ENCODE measurements at places on chromosomes 16 and 17.

- DNase-seq, result no peak
Observed at GRCh38 chr16:48811478-48811877, 201.5 kb upstream of the N4BP1 start.

DNA sequence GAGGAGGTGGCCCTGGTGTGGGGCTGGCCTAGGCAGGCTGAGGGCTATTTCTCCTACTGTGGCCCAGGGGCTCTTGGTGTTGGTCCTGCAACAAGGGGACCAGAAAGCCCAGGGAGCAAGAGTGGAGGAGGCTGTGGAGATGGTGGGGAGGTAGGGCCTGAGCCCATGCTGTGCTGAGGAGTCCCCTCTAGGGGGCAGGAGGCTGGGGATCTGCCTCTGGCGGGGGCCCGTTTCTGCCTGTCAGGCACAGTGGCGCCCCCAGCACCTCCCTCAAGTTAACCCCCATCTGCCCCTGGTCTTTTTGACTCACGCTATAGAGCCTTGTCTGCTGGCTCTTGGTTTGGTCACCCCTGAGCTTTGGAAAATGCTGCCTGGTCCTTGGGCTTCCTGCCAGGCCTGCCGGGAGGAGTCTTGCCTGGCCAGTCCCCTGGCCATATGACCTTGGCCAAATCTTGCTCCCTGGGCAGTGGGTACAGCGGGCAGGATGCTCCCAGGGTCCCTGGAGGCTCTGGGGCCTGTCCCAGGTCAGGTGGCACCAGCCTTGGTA is 5.9 kb downstream of the BAIAP2 start:
- DNase-seq, result no peak

DNA sequence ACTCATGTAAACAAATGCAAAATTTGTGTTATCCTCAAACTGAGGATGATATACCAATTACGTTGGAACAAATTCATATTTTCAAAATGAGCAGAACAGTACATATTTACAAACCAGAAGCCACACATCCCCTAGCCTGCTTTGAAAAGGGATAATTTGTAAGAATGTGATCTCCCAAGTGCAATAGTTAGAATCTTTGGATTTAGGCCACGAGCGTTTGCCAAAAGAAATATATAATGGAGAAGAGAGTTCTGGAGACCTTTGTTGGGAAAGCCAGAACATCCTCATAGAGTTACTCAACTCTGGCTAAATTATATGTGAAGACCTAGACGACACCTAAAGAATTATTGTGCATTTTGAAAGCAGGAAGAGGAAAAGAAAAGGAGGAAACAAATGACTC is 449.3 kb downstream of the KCNJ2 start:
- no peak for DNase-seq

DNA sequence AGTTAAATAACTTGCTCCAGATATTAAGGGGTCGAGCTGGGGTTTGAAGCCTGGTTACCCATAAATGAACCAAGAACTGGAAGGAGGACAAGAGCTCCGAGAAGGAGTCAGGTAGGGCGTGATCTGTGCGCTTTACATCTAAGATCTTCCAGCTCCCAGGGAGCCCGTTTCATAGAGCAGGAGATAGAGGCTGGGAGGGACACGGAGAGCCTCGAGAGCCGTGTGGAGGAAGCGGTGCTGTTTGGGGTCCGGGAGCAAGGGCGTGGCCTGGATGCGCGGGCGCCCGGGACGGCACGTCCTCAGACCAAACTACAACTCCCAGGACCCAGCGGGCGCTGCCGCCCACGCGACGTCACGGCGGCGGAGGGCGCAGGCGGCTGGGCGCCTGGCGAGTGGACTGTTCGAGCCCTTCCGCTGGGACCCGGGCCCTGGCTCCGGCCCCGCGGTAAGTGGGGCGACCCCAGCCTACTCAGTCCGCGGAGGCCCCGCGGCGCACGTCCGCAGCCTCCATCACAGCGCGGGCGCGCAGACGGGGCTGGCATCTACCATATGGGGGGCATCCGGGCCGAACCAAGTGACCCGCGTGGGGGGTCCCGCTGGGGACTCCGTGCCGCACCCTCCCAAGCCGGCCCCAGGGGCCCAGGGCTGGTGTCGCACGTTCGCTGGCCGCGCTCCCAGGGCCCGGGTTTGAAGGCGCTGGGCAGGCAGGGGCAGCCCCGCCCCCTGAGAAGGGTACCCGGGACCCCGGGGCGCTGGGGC is at the start of gene BCKDK:
Gene BCKDK (plus strand): TSS at position 352 of the 759 bp plus-strand sequence. CDS start 838 bp downstream, outside the sequence.
- peak; percentile 48 for DNase-seq

DNA sequence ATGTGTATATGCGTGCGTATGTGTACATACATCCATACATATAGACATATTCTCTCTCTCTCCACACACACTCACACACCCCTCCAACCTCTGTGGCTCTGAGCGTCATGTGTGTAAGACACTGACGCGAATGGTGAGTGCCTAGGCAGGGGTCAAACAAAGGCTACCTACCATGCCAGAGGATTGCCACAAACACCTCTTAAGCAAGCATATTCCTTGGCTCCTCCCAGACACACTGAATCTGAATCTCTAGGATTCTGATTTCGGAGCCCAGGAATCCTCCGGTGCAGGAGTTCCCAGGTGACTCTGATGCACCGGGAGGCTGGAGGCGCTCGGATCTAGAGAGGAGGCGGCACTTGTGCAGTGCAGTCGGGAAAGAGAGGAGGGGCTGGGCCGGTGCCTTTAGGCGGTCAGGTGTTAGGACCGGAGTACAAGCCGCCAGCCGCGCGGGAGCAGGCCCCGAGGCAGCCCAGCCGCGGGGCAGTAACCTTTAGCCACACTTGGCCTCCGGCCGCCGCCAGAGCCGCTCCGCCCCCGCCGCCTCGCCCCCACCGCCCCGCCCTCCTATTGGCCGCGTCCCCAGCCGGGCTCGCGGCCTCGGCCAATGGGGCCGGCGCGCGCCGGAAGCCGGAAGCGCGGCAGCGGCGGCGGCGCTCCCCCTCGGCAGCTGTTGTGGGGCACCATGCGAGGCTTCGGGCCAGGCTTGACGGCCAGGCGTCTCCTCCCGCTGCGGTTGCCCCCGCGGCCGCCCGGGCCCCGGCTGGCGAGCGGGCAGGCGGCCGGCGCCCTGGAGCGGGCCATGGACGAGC is at the start of gene MLYCD:
Gene MLYCD (plus strand): TSS at position 653 of the 809 bp plus-strand sequence. CDS start 30 bp downstream, at position 683.
- peak; percentile 50 for DNase-seq

DNA sequence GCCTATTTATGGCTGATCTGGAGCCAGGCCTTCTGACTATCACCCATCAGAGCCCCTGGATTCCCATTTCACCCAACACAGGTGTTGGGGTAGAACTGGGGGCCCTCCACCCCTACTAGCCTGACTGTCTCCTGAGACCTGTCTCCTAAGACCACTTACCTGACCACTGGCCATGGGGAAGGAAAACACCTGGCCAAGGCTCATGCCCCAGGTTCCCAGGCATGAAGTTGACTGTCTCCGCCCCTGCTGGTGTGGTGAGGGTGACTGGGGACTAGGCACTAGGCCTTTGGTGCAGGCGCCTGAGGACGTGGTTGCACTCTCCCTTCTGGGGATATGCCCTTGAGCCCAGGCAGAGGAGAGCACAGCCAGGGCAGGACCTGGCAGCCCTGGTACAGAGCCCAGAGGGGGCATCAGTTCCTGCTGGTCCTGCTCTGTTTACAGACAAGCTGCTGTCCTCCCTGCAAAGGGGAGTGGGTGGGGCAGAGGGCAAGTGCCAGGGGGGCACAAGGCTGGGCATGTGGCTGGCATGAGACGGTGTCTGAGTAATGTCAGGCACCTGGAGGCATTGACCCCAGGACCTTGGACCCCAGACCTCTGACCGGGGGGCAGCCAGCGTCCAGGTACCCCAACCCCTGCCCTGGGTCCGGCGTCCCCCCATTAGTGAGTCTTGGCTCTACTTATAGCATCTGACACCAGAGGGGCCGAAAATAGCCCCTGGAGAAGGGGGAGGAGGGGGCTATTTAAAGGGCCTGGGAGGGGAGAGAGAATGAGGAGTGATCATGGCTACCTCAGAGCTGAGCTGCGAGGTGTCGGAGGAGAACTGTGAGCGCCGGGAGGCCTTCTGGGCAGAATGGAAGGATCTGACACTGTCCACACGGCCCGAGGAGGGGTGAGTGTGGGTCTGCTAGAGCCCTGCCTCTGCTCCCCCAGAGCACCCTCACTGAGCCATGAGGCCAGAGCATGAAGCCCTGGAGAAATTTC is at the start of gene TCAP:
Gene TCAP (plus strand): TSS at position 769 of the 981 bp plus-strand sequence. CDS start 11 bp downstream, at position 780.
- DNase-seq, result no peak

- DNase-seq, result no peak
Observed at GRCh38 chr16:79758615-79759346, 158.2 kb upstream of the MAF start.

GRCh38 chr17:76612977-76613851 is 27.6 kb upstream of the ST6GALNAC2 start:
- DNase-seq, result no peak

- no peak for DNase-seq
Observed at GRCh38 chr17:79633154-79633553, 22.3 kb upstream of the RBFOX3 start.

GRCh38 chr17:56908001-56908542 is 5.8 kb downstream of the TRIM25 start:
- DNase-seq, result no peak

DNA sequence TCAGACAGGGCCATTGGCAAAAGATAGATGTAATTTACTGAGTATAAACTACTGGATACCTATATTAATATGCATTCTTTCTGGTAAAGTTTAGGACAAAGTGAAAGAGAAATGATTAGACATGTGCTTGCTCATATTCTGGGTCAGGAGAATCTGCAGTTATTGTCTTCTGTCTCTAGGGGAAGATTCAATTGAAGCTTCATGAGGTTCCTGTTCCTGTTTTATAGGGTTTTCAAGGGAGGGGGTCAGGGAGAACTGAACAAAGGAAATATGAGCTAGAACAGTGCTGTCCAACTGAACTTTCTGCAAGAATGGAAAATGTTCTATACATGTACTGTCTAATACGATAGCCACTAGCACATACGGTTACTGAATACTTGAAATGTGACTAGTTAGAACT is 59.3 kb upstream of the CORO6 start:
- no peak for DNase-seq

DNA sequence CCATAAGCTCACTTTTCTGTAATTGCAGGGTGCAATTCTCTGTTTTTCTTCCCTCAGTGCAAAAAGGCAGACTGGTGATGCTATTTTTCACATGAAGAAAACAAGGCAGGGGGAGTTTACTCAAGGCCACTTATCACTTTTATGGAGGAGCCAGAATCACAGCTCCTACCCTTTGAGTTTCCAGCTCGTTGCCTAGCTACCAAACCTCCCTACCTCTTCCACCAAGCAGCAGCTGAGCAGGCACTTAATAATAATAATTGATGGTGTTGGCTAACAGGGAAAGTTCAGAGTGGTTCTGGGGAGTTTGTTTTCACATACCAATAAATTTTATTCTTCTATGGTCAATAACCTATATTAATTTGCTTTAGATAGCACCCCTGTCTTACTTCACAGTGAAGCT is 31.9 kb upstream of the MPHOSPH6 start:
- no peak for DNase-seq

- DNase-seq, result no peak
Observed at GRCh38 chr16:21645261-21645721, 7.1 kb downstream of the IGSF6 start.

DNA sequence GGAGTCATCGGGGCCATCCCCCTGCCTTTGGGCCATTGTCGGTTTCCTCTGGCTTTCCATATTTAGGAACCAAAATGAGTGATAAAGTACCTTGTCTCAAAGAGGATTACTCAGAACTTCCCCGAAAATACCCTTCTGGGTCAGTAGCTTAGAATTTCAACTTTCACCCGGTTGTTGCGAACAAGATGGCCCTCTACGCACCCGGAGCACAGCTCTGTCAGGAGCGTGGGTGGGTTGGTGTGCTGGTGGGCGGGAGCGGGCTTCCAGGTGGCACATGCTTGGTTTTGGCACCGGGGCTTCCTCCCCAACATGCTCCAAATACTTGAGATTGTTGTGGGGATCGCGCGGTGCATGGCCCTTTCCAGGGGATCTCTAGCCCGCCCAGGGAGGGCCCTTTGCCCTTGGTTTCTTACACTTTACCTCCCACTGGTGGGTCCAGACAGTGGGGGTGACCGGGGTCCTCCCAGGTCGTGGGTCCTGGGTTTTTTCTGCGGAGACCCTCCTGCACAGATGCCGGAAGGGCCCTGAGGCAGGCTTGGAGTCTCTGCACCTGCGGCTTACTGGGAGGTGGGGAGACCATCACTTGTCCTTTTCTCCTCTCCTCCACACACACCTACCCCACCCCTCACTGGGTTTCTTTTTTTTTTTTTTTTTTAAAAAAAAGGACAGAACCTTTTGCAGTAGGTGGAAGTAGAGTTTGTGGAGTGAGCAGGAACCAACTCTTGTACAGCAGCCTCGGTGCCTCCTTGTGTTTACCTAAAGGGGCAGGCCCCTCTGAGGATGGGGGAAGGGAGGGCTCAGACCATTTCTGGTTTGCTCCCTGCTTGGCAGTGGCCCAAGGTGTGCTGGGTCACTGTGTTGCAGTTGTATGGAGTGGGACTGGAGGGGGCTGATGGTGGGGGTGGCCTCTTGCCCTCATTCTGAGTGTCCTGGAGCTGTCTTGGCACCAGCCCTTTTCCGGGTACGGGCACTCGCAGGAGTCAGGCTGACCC is 142.1 kb downstream of the SEC14L1 start:
- DNase-seq, result no peak

GRCh38 chr17:40158438-40159013 is 18.2 kb downstream of the CASC3 start:
- no peak for DNase-seq

GRCh38 chr16:31402687-31403086 is 9.6 kb downstream of the ITGAD start:
- no peak for DNase-seq

DNA sequence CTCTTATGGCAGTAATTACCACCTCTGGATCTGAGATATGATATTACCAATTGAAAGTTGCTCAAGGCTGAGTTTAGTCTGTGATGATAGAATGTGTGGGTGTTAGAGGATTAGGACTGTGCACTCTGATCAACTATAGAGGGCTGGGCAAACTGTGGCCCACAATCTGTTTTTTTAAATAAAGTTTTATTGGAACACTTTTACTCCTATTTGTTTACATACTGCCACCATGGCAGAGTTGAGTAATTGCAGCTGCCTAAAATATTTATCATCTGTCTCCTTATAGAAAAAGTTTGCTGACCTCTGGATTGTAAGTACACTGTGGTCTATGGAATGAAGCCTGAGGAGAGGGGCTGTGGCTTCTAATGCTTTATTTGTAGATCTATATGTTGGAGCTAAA is 71.5 kb upstream of the N4BP1 start:
- no peak for DNase-seq

- DNase-seq, result no peak
Observed at GRCh38 chr17:74631468-74632450, 8.2 kb upstream of the CD300E start.

- DNase-seq, result no peak
Observed at GRCh38 chr16:70432723-70433457, 6.0 kb downstream of the ST3GAL2 start.

GRCh38 chr17:65583921-65584603 is 22.6 kb upstream of the AXIN2 start:
- DNase-seq, result no peak

Data from NT2/D1 (cell line).